ENCODE measurements at places on chromosomes 1 and 21. TPM values are rescaled to one million over a fixed set of nuclear protein-coding genes. Genes with fewer than 3 reads are reported as not detected.

The INAVA gene
- 0.05 TPM for total RNA-seq

The TPRG1L gene
- 48.6 TPM for total RNA-seq

The REN gene
- not detected for total RNA-seq

The POGZ gene
- total RNA-seq: 46.1 TPM

The THEMIS2 gene
- 5.7 TPM for total RNA-seq

The PIAS3 gene
- total RNA-seq: 13.3 TPM

The RHBDL2 gene
- not detected for total RNA-seq

The SLC2A5 gene
- total RNA-seq: 3.2 TPM

The CLCN6 gene
- 15.4 TPM for total RNA-seq

The TNFRSF9 gene
- total RNA-seq: not detected

The PDZK1IP1 gene
- not detected for total RNA-seq

The TENT5C gene
- total RNA-seq: 16.7 TPM

The SPATA1 gene
- total RNA-seq: 1.7 TPM

The HES3 gene
- not detected for total RNA-seq

The MX2 gene
- total RNA-seq: 7.1 TPM

The IL24 gene
- not detected for total RNA-seq

The DMBX1 gene
- not detected for total RNA-seq

The TSACC gene
- total RNA-seq: not detected

The LMX1A gene
- total RNA-seq: not detected

The FCGR3B gene
- total RNA-seq: 3.3 TPM

The OPRD1 gene
- total RNA-seq: not detected

The HSPA6 gene
- total RNA-seq: 1.1 TPM

The MNDA gene
- total RNA-seq: 4.9 TPM

The NR5A2 gene
- total RNA-seq: 1.7 TPM

The FCRLB gene
- total RNA-seq: 0.17 TPM

The C1QTNF12 gene
- 0.50 TPM for total RNA-seq

The PRPF38A gene
- 21.6 TPM for total RNA-seq

The SLC35F3 gene
- not detected for total RNA-seq

The SLFNL1 gene
- 0.37 TPM for total RNA-seq

The PLEKHN1 gene
- total RNA-seq: not detected

The UFC1 gene
- total RNA-seq: 78.0 TPM

The COL9A2 gene
- total RNA-seq: 0.45 TPM

The F11R gene
- 8.3 TPM for total RNA-seq

The NBPF10 gene
- total RNA-seq: 0.72 TPM

The CLEC20A gene
- total RNA-seq: not detected

The UBL4B gene
- not detected for total RNA-seq

The CLCA1 gene
- total RNA-seq: not detected

The SF3B4 gene
- 27.4 TPM for total RNA-seq

The FCRL1 gene
- not detected for total RNA-seq

The RYR2 gene
- 828 TPM for total RNA-seq

The APCS gene
- not detected for total RNA-seq

The GUK1 gene
- 175 TPM for total RNA-seq

The LCE1B gene
- not detected for total RNA-seq

The NFASC gene
- total RNA-seq: 11.6 TPM

The SERTAD4 gene
- 4.1 TPM for total RNA-seq

All from left ventricle myocardium superior (tissue), 1 donor.